Activated CD4-positive, alpha-beta T cell treated with anti-CD3 and anti-CD28 coated beads for 48 hours (primary cell): ENCODE measurements at places on chromosomes 7 and 10.

- DNase-seq: no peak
Measured at GRCh38 chr7:4937411-4937810, 21.6 kb downstream of the MMD2 start.

GRCh38 chr10:50387732-50388073, 136.4 kb upstream of the ASAH2 start:
- no peak for DNase-seq

DNA sequence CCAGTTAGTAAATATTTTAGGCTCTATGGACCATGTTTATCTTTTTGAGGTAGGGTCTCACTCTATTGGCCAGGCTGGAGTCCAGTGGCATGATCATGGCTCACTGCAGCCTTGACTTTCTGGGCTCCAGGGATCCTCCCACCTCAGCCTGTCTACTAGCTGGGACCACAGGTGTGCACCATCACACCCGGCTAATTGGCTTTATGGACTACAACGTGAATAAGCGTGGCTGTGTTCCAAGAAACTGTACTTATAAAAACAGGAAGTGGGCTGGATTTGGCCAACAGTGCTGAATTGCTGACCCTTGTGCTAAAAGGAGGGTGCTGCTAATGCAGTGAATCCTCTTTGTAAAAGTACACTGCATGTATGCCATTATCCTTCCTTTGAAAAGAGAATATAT, 111.7 kb upstream of the CDK13 start:
- DNase-seq: no peak

DNA sequence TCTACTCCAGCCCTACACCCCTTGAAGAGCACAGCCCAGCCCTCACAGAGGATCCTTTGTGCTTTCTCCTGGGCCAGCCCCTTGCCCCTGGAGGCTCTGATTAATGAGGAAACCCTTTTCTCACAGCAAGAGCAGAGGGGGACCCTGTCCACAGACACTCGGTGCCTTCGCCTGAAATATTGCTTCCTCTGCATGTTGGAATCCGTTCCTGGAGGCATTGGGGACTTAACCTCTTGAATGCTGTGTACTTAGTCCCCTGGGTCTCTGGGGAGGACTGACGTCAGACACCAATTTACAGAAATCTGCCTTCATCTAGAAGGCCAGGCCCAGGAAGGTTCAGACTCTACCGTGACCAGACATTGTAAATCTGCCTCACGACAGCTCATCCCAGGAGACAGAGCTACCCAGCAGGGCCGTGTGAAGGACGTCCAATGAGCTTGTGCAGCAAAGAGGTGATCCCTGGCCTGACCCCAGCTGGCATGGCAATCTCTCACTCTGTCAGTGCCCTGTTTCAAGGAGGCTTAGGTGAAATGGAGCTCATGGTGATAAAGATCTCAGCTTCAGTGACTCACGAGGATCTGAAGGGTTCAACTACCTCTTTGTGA, 8.1 kb upstream of the TMEM72 start:
- DNase-seq: no peak

DNA sequence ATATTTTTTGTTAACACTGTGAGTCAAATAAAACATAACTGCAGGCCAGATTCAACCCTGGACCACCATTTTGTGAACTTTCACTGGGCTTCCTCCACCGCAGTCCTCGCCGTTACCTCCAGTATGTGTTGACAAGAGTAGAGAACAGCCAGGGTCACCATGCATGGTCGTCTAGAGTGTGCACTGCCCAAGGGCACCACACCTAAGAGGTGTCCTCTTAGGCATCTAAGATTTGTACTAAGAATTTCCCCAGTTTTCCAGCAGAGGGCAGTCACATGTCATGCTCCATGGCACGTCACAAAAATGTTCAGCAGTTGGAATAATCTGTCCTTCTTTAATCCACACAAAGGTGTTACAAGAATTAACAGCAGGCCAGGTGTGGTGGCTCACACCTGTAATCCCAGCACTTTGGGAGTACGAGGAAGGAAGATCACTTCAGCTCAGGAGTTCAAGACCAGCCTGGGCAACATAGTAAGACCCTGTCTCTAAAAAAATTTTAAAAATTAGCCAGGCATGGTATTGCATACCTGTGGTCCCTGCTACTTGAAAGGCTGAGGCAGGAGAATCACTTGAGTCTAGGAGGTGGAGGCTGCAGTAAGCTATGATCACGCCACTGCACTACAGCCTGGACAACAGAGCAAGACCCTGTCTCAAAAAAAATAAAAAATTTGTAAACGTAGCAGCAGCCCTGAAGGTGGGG, 71.2 kb upstream of the FOXK1 start:
- peak; percentile 47 for DNase-seq

GRCh38 chr10:117256910-117257309, 16.0 kb downstream of the SLC18A2 start:
- DNase-seq: no peak

DNA sequence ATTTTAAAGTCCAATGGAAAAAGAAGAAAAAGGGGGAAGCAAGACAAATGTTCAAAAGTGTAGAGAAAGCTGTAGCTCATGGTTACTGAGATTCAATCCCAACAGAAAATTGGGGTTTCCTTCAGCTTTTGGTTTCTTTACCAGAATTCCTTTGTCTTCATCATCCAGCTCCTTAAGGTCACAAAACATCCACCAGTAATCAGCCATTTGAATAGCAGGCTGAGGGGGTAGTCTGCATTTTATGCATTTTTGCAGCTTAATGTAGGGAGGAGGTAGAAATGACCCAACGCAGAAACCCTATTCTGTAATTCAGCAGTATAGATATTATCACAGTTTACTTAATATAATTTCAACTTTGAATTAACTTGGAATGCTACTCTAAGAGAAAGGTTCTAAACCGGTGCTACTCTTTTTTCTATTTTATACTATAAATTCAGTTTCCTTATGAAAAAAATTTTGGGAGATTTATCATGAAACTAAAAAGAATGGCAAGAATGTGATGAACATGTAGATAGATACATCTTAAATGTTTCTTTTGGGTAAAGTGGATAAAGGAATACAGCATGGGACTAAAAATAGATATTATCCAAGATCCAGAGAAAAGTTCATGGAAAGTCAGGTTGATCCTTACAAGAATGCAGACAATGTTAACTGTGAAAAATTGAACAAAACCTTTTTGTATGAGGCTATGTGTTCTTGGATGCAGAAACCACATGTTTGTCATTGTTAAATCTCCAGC, 596.9 kb downstream of the PHTF2 start:
- no peak for DNase-seq

GRCh38 chr10:18577823-18578685, 73.3 kb downstream of the NSUN6 start:
- DNase-seq: no peak

GRCh38 chr7:133029463-133029862, 52.4 kb downstream of the CHCHD3 start:
- DNase-seq: no peak
